ENCODE measurements at places on chromosomes 3 and 15. TPM values are rescaled to one million over a fixed set of nuclear protein-coding genes. Genes with fewer than 3 reads are reported as not detected.

DNA sequence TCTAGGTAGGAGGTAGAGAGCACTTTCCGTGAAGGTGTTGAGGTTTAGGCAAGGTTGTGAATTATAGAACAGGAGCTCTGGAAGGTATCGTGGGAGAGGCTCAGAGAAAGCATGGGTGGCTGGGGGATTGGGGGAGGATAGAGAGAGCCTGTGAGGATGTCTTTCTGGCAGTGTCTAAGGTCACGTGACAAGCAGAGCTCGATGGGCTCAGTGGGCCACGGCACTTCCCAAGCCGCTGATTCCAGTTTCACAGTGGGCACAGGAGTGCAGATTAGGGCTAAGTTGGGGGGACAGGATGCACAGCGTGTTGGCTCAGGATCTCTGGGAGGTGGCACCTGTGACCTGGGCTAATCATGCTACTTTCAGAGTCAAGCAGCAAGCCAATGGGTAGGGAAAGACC lies 52.0 kb downstream of the CEMIP start:
- no peak overlapping the region for H3K4me3 ChIP-seq
- no peak for DNase-seq
- H3K36me3 ChIP-seq, result no peaks in the 10 kb centered on the region
- H3K27me3 ChIP-seq, result no peaks in the 10 kb centered on the region

DNA sequence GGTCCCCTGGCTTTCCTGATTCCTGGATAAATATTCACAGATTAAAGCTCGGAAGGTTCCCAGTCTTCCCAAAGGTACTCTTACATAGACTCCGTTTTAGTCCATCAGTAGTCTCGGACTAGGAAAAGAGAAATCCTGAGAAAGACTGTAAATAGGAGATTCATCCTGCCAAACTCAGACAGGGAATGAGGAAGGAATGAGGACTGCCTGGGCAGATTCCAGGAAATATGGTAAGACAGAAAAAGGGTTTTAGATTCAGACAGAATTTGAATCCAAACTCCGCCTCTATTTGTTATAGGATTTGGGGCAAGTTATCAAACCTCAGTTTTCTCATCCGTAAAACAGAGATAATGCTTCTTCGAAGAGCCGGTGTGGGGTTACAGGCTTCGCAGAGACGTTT lies 77.8 kb upstream of the VGLL4 start:
- H3K4me3 ChIP-seq, result peak overlapping the region; percentile 98
- peaks cover 26% of the 10 kb centered on the region for H3K4me1 ChIP-seq
- H3K36me3 ChIP-seq, result no peaks in the 10 kb centered on the region

- H3K4me1 ChIP-seq, result no peaks in the 10 kb centered on the region
- peak; percentile 20 for DNase-seq
- H3K27me3 ChIP-seq, result no peaks in the 10 kb centered on the region
- H3K27ac ChIP-seq, result no peak overlapping the region
Measured at GRCh38 chr15:25134546-25134945, 179.8 kb downstream of the SNRPN start.

GRCh38 chr3:153182501-153183293 lies 20.7 kb downstream of the RAP2B start:
- H3K27me3 ChIP-seq, result no peaks in the 10 kb centered on the region
- H3K27ac ChIP-seq, result no peak overlapping the region
- no peaks in the 10 kb centered on the region for H3K36me3 ChIP-seq
- H3K4me3 ChIP-seq, result no peak overlapping the region

DNA sequence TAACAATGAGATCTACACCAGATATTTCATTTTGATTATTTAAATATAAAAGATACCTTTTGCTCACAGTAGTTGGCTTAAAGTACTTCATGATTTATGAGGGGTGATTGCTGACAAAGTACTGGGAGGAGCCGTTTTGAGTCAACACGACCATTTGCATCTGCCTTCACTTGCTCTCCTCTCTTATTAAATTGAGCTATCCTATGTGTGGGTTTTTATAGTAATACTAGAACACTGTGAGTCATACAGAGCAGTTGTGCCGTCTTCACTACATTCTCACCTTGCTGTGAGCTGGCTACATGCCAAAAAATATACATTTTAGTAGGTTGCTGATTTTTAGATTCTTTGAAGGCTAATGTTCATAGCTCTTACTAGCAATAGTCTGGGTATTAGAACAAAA lies 161.2 kb downstream of the ALCAM start:
- no peaks in the 10 kb centered on the region for H3K36me3 ChIP-seq
- H3K27me3 ChIP-seq, result no peaks in the 10 kb centered on the region
- H3K4me1 ChIP-seq, result peaks cover 6% of the 10 kb centered on the region
- no peak overlapping the region for H3K27ac ChIP-seq
- H3K4me3 ChIP-seq, result no peak overlapping the region
- DNase-seq, result no peak

DNA sequence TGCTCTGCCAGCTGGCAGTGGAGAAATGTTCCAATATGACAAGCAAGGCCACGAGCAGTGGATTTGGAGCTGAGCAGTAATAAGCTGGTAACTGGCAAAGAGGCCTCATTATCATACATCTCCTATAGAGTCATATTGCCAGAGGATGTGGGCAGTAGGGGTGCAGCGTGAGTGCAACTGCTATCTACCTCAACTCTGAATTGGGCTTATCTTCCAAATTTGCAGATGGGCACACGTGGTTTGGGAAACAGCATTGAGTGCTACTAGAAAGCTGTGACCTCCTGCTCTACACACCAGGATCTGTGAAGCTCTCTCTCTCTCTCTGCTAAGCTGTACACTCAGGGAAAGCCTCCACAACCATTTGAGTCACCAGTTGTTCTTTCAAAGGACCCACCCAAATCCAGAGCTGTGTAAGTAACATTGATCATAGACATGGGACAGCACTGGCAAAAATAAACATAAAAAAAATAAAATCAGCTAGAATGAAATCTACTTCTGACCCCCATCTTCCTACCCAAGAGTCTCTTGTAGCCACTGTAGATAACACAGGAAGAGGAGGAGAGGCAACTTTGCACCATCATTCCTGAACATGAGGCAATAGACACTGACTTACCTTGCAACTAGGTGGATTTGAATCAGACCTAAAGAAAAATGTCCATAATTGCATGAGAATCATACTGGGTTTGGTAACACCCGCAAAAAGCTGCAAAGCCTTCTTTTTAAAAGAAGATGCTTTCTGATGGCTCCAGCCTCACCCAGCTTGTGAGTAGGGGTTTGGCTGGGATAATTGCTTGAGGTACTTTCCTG lies 82.9 kb upstream of the THBS1 start:
- no peak overlapping the region for H3K27ac ChIP-seq
- H3K36me3 ChIP-seq, result no peaks in the 10 kb centered on the region
- no peak for DNase-seq
- H3K27me3 ChIP-seq, result no peaks in the 10 kb centered on the region

ITGA11 gene
- 0.03 TPM for total RNA-seq

SAXO2 gene
- total RNA-seq, result not detected

NISCH gene
- 76.4 TPM for total RNA-seq

SLC22A13 gene
- total RNA-seq, result 0.66 TPM
